ENCODE measurements at places on chromosomes 7 and 10. TPM values are rescaled to one million over a fixed set of nuclear protein-coding genes. Genes with fewer than 3 reads are reported as not detected.

Gene CYP2W1
- total RNA-seq: not detected

DNA sequence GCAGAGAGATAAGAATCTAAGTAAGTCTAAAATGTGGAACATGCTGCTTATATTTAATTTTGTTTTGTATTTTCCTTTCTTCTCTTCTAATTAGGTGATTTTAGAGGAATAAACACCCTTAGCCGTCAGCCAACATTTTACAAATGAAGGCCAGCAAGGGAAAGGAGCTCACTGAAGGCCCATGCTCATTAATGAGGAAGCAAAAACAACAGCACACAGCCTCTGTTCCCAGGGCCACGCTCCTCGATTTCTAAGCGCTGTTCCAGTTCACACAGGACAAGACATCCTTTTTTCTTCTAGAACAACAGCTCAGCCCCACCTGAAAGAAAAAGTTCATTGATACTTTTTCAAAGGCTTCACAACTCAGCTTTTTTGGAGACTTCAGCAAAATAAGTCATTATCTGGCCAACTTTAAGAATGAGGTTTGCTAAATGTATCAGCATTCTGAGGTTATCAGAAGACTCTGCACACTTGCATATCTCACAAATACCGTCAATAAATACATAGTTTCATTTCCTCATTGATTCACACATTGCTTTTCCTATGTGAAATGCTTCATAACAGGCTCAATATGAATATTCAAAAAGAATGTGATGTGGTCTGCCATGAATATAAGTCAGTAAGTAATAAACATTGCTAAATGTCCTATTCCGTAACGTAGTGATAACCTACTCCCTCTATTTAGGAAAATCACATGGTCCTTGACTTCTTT lies 34.8 kb upstream of the SFMBT2 start:
- no peaks in the 10 kb centered on the region for H3K4me1 ChIP-seq
- no peak overlapping the region for H3K4me3 ChIP-seq
- H3K27me3 ChIP-seq: no peaks in the 10 kb centered on the region

Gene VSTM4
- 1.8 TPM for total RNA-seq

DNA sequence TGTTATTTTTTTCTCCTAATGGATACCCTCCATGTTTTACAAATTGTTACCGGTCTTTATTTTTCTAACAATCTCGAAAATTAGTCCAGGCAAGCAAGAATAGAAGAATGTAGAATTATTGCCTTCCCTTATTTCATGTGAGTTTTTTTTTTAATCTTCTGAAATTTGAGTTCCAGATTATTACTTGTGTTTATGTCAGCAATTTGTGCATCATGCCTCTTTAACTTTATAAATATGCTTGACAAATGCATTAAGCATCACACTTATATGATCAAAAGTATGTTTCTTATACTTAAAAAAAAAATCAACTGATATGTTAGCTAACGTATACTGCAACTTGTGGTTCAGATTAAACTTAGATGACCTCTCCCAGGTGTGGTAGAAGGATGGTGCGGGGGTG lies 242.7 kb upstream of the VSTM2A start:
- no peaks in the 10 kb centered on the region for H3K36me3 ChIP-seq
- no peak overlapping the region for H3K4me3 ChIP-seq
- H3K27me3 ChIP-seq: no peaks in the 10 kb centered on the region
- DNase-seq: no peak
- H3K4me1 ChIP-seq: no peaks in the 10 kb centered on the region

Gene IFIT1B
- total RNA-seq: not detected

- H3K4me3 ChIP-seq: no peak overlapping the region
- H3K27ac ChIP-seq: no peak overlapping the region
- no peaks in the 10 kb centered on the region for H3K4me1 ChIP-seq
- no peak for DNase-seq
- H3K36me3 ChIP-seq: no peaks in the 10 kb centered on the region
- H3K27me3 ChIP-seq: no peaks in the 10 kb centered on the region
These were observed 237.8 kb upstream of the GALNT17 start for GRCh38 chr7:70893971-70894715.

- no peak overlapping the region for H3K4me3 ChIP-seq
- peaks cover 7% of the 10 kb centered on the region for H3K27me3 ChIP-seq
- no peak for DNase-seq
These were observed 6.0 kb upstream of the NPVF start for GRCh38 chr7:25234336-25234735.

Gene ENTPD1
- not detected for total RNA-seq

Gene EXOC6
- total RNA-seq: 18.6 TPM

GRCh38 chr10:93760490-93760889 lies 2.8 kb downstream of the LGI1 start:
- H3K27ac ChIP-seq: no peak overlapping the region
- peaks cover 14% of the 10 kb centered on the region for H3K4me1 ChIP-seq
- H3K4me3 ChIP-seq: no peak overlapping the region
- DNase-seq: no peak

DNA sequence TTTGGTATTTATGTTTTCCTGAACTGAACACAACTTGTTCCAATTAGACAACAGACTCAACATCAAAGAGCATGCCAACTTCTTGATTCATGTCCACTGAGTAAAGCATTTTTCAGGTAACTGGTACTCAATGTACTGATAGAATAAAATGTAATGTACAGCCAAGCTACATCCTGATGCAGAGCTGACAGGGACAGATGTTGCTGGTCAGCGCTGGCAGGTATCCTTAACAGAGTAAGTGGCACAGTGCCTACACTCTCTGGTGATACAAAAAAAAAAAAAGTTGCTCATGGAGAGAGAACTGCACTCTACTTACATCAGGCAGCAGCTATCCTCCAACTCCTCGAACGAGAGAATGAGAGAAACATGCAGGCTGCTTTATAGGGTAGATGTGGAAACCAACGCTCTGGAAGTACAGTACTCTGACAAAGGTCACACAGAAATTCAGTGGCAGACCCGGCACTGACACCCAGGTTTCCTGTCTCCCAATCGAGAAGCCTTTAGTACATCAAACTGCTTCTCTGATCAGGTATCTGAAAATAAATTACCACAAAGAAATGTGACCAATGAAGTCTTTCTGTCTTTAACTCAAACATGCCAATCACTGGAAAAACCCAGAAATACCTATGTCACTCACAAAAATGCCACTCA lies 4.6 kb downstream of the ITGB1 start:
- peaks cover 53% of the 10 kb centered on the region for H3K36me3 ChIP-seq
- no peaks in the 10 kb centered on the region for H3K27me3 ChIP-seq
- no peak overlapping the region for H3K4me3 ChIP-seq
- no peak for DNase-seq

DNA sequence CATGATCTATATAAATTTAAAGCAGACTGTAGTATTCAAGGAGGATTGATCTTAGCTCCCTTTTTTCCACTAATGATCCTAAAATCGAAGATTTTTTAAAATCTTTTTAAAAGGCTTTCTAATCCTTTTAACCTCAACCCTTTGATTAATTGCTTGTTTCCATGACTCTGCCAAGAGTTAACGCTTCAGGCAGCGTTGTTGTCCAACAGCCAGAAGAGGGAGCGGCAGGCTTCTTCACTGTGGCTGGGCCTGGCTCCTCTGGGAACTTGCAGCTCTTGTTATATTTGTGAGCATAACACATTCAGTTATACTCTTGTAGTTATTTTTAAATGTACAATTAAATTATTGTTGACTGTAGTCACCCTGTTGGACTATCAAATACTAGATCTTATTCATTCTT lies 26.3 kb downstream of the CRCP start:
- no peaks in the 10 kb centered on the region for H3K27me3 ChIP-seq
- H3K4me3 ChIP-seq: no peak overlapping the region
- peaks cover 66% of the 10 kb centered on the region for H3K36me3 ChIP-seq
- H3K4me1 ChIP-seq: peaks cover 21% of the 10 kb centered on the region

- H3K27me3 ChIP-seq: peaks cover 10% of the 10 kb centered on the region
- DNase-seq: no peak
- no peak overlapping the region for H3K27ac ChIP-seq
- peaks cover 4% of the 10 kb centered on the region for H3K4me1 ChIP-seq
- no peak overlapping the region for H3K4me3 ChIP-seq
These were observed 7.6 kb upstream of the ADO start for GRCh38 chr10:62796896-62797295.

Gene CDK1
- 302 TPM for total RNA-seq
